ENCODE measurements at places on chromosomes 5 and 9. TPM values are rescaled to one million over a fixed set of nuclear protein-coding genes. Genes with fewer than 3 reads are reported as not detected.
A peak's percentile ranks its signal among the peaks of the same experiment; 100 is the strongest.

- DNase-seq = no peak
These were observed 868 bp downstream of the ZBTB43 start for GRCh38 chr9:126805554-126806262.

- DNase-seq = no peak
These were observed 877.0 kb downstream of the NR2F1-AS1 start for GRCh38 chr5:92703976-92704375.

DNA sequence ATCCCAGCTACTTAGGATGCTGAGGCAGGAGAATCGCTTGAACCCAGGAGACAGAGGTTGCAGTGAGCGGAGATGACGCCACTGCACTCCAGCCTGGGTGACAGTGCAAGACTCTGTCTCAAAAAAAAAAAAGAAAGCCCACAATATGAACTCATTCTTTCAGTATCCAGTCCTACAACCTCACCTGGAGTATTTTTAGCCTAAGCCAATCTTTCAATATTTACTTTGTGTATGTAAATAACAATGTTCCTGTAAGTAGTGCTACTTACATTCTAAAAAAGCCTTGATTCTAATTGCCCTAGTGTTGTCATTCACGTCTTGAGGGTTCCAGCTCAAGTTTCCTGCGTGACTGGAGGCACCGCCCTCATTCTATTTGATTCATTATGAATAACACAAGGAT lies 62.0 kb downstream of the BHMT start:
- DNase-seq = peak; percentile 30

DNA sequence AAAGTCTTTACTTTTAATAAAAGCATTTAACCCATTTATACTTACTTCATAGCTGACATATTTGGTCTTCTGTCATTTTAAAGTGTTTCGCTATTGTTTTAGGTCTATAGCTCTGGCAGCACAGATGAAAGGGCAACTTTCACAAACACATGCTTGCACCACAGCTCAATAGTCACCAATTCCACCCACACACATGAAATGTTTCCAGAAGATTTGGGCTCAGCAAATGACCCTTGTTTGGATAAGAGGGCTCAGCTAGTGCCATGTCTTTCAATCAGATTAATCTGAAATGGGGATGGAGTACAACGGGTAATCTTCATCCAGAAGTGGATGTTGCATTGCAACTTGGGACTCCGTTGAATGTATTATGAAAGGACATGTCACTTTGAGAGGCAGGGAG lies 176.0 kb downstream of the FGF18 start:
- no peak for DNase-seq

DNA sequence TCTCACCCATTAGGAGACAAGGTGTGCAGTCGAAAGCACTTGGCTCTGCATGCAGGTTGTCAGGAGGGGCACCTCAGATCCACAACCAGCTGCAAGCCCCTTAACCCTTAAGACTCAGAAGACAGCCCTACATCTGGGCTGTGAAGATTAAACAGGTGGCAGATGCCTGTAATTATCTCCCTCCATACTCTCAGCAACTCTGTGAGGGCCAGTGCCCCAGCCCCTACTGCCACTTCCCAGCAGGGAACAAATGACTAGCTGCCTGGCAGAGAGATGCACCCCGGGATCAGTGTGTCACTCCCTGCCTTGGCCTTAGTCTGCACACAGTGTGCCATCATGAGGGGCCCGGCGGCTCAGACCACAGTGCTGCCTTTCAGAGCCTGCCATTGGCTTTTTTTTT lies 42.0 kb downstream of the CRB2 start:
- DNase-seq = no peak

DNA sequence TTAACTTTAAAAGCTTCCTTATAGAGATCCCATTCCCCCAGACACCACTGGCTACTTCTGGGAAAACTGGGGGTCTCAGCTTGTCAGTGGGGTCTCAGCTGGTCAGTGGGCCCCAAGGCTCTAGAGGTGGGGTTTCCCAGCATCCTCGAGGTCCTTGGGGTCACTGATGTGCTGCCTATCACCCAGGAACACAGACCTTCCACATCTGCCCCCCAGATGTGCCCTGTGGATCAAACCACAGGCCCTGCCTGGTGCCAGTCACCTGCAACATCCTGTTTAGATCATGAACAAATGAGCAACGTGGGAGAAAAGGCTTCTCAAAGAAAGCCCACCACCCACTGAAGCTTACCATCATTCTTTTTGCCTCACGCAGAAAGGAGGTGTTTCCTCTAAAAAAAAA lies 165.6 kb upstream of the FSTL4 start:
- no peak for DNase-seq

DNA sequence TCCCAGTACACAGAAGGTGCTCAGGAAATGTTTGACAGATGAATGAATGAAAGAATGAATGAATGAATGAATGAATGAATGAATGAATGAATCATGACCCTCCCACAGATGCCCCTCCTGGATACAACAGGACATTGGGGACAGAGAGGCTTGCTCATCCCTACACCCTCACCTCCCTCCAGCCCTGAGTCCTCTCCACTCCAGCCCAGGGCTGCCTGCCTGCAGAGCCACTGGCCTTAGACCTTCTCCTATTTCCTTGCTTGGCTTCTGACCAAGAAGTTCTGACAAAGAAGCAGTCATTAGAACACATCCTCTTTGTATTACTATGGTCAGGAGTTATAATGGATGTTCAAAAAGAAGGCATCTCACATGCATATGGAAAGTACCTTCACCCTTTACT lies 240.7 kb upstream of the DAPK1 start:
- DNase-seq = no peak

KCNV2 gene
- 0.10 TPM for polyA plus RNA-seq

SH3TC2 gene
- 1.3 TPM for polyA plus RNA-seq

C8G gene
- polyA plus RNA-seq = not detected

RABEPK gene
- polyA plus RNA-seq = 22.3 TPM
